ENCODE measurements at places on chromosomes 4 and X.

DNA sequence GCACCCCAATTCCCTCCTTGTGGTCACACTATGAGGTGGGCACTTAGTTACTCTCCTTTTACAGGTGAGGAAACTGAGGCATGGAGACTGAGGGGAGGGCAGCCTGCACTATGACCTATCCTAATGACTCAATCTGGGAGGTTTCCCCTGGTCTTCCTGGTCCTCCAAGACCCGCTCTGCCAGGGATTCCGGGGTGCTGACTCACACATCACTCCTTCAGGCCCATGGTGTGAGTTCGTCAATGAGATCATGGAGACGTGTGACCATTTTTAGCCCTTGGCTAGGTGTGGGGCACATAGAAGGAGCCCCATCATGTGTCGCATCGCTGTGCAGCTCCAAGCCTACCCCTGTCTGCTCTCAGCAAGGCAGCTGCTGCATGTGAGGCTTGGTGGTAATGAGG, 32.4 kb upstream of the BCOR start:
- DNase-seq: peak; percentile 75

GRCh38 chr4:104941661-104942062, 205.0 kb upstream of the TET2 start:
- DNase-seq: no peak

DNA sequence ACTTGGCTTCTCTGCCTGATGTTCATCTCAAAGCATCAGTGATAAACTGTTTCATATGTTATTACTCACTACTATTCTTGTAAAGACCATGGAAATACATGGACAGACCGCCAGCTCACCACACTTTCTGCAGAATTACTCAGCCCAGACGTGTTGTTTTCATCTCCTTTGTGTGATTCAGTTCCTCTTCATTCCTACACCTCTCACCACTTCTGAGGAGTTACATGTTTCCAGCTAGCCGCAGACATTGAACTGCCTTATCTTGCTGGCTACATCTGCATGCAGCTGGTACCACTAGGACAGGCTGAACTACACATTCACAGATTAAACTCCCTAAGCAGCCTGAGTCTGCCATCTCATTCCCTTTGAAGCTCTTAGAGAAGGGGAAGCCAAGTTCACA, 443.2 kb upstream of the FGF16 start:
- peak; percentile 75 for DNase-seq

DNA sequence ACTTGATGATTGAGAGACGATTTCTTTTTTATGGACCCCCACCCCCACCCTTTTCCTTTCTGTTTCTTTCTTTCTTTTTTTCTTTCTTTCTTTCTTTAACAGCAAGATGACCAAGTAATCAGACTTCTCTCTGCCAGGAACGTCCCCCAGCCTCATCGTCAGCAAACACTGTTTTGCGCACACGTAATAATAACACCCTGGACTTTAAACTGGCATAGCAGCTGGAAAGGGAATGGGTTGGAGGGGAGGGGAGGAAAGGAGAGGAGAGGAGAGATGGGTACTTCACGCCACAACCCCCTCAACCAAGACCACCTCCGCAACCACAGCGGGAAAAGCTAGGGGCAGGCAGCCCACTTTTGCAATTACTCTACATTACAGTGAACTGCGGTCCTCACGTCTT, 1.1 kb downstream of the GABRA2 start:
- DNase-seq: no peak

GRCh38 chr4:4651811-4652755, 110.2 kb upstream of the STX18 start:
- DNase-seq: no peak

GRCh38 chrX:47573341-47574075, 8.7 kb upstream of the TIMP1 start:
- peak; percentile 82 for DNase-seq

- no peak for DNase-seq
Measured at GRCh38 chrX:3407781-3408180, 61.3 kb upstream of the MXRA5 start.

DNA sequence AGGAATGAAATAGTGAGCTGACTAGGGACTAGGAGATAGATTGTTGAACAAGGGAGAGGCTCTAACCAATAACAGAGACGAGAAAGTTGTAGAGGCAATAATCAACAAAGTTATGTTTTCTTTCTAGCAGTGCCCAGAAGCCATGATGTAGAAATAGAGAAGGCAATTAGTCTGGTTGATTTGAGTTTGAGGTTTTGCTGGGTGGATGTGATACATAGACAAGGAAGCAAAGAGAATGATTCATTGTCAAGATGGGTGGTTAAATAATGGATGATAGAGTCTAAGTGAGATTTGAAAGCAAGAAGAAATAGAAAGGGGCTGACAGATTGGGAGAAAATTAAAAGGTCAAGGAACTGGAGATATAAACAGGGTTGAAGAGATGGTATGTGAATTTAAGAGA, 11.2 kb downstream of the RBM41 start:
- no peak for DNase-seq

GRCh38 chr4:105120626-105121025, 26.1 kb upstream of the TET2 start:
- no peak for DNase-seq

GRCh38 chr4:150849016-150849415, 166.1 kb downstream of the LRBA start:
- no peak for DNase-seq

DNA sequence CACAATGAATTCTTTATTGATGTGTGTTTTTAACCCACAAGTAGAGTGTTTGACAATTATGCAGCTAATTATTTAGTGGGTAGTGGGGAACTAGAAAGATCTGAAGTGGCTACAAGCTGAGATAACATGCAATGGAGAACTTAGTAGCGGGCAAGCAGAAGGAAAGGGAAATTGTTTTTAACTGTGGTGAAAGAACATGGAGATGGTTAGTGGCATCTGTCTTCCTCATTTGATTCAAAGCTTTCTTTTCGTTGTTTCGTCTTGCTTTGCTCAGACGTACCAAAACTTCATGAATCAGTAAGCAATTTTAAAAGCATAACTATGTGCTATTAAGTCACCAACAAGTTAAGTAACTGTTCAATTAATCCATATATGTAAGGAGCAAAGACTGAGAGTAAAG, 169.9 kb downstream of the BANK1 start:
- no peak for DNase-seq

DNA sequence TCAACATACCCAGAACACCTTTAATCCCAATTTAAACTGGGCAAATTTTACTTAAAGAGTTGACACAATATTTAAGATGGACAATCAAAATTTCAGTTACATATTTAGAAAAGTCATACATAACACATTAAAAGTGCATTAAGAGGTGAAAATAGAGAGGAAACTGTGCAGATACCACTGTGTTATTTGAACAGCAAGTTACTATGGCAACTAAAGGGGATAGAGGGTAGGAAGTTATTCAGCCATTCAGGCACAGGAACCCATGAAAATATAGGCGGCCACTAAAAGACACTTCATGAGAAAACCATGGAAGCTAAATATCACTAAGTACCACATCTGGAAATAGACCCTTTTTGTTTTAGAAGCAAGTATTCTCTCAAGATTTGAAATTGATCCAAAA, 75.1 kb downstream of the PDGFC start:
- no peak for DNase-seq

DNA sequence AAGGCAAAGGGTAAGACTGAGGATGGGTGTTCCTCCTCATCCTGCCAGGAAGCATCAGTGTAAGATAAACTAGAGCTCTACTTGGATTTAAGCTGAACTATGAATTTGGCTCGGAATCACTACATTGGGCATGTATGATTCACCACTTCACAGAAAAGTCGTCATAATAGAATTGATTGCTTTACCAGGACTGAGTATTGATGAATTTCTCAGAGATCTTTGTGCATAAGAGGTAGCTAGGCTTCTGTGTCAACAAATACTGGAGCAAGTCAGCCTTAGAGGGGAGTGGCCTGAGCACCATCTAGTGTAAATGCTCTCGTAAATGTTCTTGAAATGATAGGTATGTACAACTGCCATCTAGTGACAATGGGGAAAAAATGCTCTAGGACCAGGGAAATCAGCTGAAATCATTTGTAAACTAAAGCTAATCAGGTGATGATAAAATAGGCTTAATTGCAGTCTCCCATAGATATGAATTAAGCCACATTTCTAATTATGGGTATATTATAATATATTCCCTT, 309.5 kb upstream of the FMR1 start:
- DNase-seq: no peak

DNA sequence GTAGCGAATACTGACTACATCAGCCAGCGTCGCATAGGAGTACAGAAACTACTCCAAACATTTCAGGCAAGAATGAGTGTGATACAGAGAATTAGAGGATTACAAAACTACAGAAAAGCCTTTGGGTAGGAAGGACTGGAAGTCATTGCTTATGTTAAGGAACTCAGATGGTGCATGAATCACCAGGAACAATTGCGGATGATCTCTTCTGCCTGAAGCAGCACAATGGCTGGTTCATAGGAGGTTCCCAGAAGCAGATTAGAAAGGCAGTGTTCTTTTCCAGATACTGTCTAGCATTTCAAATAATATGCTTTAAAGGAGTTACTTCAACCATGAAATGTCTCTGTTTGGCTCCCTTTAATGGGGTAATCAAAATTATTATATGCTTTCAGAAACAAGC, 42.5 kb upstream of the MAP9 start:
- DNase-seq: peak; percentile 5

- no peak for DNase-seq
Measured at GRCh38 chr4:185693548-185694215, 118.3 kb downstream of the SORBS2 start.

DNA sequence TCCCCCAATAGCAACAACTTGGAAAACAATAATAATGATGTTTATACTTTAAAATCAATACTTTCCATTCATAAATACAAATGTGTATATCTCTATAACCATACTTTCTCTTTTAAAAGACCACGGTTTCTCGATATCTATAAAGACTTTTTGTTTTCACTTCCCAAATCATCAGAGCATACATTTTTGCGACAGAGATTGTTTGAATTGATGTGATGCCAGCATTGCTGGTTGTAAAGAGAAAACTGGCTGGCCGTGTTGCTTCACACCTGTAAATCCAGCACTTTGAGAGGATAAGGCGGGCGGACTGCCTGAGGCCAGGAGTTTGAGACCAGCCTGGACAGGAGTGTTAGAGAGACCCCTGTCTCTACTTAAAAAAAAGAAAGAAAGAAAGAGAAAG, 77.6 kb upstream of the ZNF518B start:
- DNase-seq: no peak

GRCh38 chr4:4182835-4183568, 43.7 kb downstream of the OTOP1 start:
- DNase-seq: peak; percentile 3

DNA sequence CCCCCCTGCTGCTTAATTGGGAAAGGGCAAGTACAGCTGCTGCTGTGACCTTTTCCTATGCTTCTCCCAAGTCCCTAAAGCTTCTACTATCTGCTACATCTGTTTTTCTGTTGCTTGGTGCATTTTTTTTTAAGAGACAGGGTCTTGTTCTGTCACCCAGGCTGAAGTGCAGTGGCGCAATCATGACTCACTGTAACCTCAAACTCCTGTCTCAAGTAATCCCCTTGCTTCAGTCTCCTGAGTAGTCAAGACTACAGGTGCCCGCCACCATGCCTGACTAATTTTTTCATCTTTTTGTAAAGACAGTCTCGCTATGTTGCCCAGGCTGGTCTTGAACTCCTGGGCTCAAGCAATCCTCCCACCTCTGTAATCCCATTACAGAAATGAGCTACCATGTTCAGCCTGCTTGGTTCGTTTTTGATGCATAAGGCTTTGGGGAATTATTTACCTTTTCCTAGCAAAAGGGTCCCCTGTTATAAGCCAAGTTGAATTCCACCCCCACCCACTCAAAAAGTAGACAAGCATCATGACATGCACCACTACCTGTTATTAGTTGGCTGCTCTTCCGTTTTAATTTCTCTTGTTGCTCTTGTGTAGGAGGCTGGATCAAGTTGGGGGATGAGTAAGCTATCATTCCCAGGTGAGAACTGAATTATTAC, 39.6 kb downstream of the DGKK start:
- no peak for DNase-seq

GRCh38 chrX:136497556-136498052, at the start of gene HTATSF1:
HTATSF1 (plus strand) TSS chrX:136497592; CDS start chrX:136497685, 93 bp downstream.
- DNase-seq: no peak

GRCh38 chrX:131513159-131513914, 30.5 kb upstream of the OR13H1 start:
- DNase-seq: no peak

DNA sequence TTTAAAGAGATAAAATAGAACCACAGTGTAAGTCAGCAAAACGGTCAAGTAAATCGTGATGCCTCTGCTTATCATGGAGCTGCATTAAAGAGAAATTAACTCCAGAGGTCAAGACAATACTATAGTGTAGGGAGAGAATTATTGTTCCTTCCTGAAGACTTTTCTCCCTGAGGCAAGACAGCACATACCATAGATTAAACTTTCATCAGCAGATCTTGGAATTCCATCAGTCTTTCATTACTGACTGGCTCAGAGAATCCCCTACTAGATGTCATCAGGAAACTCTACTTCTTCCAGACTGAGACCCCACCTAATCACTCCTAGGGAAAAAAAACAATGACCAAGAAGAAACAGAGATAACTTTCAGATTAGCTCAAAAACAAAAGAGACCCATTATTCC, 131.3 kb downstream of the NSUN7 start:
- DNase-seq: no peak

- no peak for DNase-seq
Measured at GRCh38 chrX:1809581-1809980, 194.7 kb downstream of the ASMT start.

DNA sequence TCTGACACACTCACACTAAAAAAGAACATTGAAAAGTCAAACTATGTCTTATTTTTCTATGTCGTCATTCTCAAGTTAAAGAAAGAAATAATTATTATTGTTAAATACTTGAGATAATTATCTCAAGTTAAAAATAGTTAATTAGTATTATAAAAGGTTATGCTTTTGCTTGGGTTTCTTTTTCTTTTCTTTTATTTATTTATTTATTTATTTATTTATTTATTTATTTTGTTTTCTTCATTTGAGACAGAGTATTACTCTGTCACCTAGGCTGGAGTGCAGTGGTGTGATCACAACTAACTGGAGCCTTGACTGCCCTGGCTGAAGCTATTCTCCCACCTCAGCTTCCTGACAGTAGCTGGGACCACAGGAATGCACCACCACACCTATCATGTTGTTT, 59.9 kb downstream of the UBQLN2 start:
- DNase-seq: no peak

DNA sequence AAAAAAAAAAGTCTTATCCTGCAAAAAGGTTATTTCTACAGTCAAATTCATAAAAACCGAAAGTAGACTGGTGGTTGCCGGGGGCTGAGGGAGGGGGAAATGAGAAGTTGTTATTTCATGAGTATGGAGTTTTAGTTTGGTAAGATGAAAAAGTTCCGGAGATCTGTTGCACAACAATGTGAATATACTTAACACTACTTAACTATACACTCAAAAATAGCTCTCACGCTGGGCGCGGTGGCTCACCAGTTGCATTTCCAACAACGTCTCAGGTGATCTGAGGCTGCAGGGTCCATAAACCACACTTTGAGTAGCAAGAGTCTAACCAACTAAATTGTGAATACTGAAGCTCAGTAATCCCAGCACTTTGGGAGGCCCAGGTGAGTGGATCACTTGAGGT, 52.4 kb downstream of the ANOS1 start:
- DNase-seq: no peak
